ENCODE measurements at places on chromosomes 16 and 17. TPM values are rescaled to one million over a fixed set of nuclear protein-coding genes. Genes with fewer than 3 reads are reported as not detected.

- H3K4me3 ChIP-seq: no peak overlapping the region
- DNase-seq: no peak
- H3K36me3 ChIP-seq: peaks cover 74% of the 10 kb centered on the region
- H3K4me1 ChIP-seq: peaks cover 4% of the 10 kb centered on the region
- no peaks in the 10 kb centered on the region for H3K27me3 ChIP-seq
- no peak overlapping the region for H3K27ac ChIP-seq
Measured at GRCh38 chr17:28327709-28328108, 7.6 kb downstream of the IFT20 start.

DNA sequence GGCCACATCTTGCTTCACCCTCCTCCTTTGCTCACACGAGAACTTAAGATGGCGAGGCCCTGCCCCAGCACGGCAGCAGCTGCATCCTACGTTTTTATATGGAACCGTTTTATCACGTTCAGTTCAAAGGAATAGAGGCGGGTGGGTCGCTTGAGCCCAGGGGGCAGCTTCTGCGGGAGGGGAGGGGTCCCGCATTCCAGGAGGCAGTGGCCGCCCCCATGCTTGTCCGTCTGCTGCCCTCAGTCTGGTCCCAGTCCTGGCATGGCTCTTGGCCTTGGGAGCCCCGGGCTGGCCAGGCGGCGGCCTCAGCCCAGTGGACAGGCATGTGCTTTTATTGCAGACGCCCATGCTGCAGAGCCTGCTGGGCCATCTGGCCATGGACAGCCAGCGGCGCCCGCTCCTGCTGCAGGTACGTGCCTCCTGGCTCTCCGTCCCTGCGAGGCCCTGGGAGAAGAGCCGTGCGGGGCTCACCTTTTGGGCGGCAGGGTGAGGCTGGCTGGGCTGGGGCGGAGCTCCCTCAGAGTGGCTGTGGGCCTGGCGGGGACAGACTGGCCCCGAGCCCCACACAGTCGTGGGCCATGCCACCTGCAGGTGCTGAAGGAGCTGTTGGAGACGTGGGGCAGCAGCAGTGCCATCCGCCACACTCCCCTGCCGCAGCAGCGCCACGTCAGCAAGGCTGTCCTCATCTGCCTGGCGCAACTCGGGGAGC, 6.8 kb downstream of the TELO2 start:
- no peak for DNase-seq
- no peak overlapping the region for H3K27ac ChIP-seq
- H3K36me3 ChIP-seq: peaks cover 90% of the 10 kb centered on the region
- H3K4me1 ChIP-seq: peaks cover 39% of the 10 kb centered on the region
- no peak overlapping the region for H3K4me3 ChIP-seq

The MYH1 gene
- total RNA-seq: not detected

GRCh38 chr17:63960006-63960405, 12.7 kb downstream of the SCN4A start:
- no peak overlapping the region for H3K4me3 ChIP-seq
- peaks cover 15% of the 10 kb centered on the region for H3K4me1 ChIP-seq
- 0 out of 2 replicates have a peak, but pooled peaks cover 3% of the 10 kb centered on the region for H3K27me3 ChIP-seq
- H3K27ac ChIP-seq: no peak overlapping the region
- DNase-seq: no peak

- no peaks in the 10 kb centered on the region for H3K4me1 ChIP-seq
- no peak overlapping the region for H3K4me3 ChIP-seq
- H3K27ac ChIP-seq: no peak overlapping the region
- no peak for DNase-seq
Measured at GRCh38 chr17:57357830-57358430, 101.6 kb downstream of the MSI2 start.

- no peak overlapping the region for H3K27ac ChIP-seq
- no peak for DNase-seq
- H3K4me1 ChIP-seq: no peaks in the 10 kb centered on the region
- no peak overlapping the region for H3K4me3 ChIP-seq
- no peaks in the 10 kb centered on the region for H3K36me3 ChIP-seq
Measured at GRCh38 chr16:82440336-82440735, 186.4 kb upstream of the CDH13 start.

DNA sequence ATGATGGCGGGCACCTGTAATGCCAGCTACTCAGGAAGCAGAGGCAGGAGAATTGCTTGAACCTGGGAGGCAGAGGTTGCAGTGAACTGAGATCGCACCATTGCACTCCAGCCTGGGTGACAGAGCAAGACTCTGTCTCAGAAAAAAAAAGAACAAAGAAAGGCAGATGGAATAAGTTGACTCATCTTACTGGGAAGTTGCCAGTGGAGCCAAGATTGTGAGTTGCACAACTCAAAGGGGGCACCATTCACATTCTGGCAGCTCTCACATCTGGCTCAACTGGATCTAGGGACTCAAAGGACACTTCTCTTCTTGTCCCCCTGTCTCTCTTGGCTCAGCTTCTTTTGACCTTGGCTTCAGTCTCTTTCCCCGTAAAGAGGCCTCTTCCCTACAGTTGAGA, 53.7 kb upstream of the ETV4 start:
- no peak overlapping the region for H3K27ac ChIP-seq
- no peaks in the 10 kb centered on the region for H3K4me1 ChIP-seq
- H3K4me3 ChIP-seq: no peak overlapping the region
- peaks cover 14% of the 10 kb centered on the region for H3K27me3 ChIP-seq
- no peak for DNase-seq
- no peaks in the 10 kb centered on the region for H3K36me3 ChIP-seq

The SYNGR3 gene
- total RNA-seq: 68.8 TPM

- peaks cover 43% of the 10 kb centered on the region for H3K36me3 ChIP-seq
- no peak for DNase-seq
- peak overlapping the region; percentile 96 for H3K4me3 ChIP-seq
- no peaks in the 10 kb centered on the region for H3K27me3 ChIP-seq
- peak overlapping the region; percentile 90 for H3K27ac ChIP-seq
Measured at GRCh38 chr16:739560-740458, 988 bp downstream of the CIAO3 start.

The AANAT gene
- total RNA-seq: not detected

The MYH10 gene
- total RNA-seq: 95.3 TPM

DNA sequence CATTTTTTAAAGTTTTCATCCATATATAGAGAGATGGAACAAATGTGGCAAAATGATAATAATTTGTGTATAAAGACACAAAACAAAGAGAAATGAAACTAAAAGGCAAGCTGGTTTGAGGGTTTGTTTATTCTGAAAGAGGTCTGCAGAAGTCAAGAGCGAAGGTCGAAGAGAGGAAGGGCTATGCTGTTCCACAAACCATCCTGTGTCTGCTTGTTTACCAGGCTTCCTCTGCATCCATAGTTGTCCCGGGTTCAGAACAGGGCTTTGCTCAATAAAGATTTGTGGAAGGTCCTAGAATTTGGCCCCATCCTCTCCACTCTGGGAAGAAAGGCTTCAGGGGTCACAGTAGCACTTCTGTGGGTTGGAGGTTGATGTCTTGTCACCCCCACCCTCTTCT, 2.4 kb upstream of the MARVELD3 start:
- peaks cover 23% of the 10 kb centered on the region for H3K27me3 ChIP-seq
- H3K36me3 ChIP-seq: no peaks in the 10 kb centered on the region
- no peak overlapping the region for H3K27ac ChIP-seq

- H3K27me3 ChIP-seq: peaks cover 12% of the 10 kb centered on the region
- no peaks in the 10 kb centered on the region for H3K4me1 ChIP-seq
- no peaks in the 10 kb centered on the region for H3K36me3 ChIP-seq
Measured at GRCh38 chr16:27903046-27903655, 160.4 kb downstream of the GSG1L start.

DNA sequence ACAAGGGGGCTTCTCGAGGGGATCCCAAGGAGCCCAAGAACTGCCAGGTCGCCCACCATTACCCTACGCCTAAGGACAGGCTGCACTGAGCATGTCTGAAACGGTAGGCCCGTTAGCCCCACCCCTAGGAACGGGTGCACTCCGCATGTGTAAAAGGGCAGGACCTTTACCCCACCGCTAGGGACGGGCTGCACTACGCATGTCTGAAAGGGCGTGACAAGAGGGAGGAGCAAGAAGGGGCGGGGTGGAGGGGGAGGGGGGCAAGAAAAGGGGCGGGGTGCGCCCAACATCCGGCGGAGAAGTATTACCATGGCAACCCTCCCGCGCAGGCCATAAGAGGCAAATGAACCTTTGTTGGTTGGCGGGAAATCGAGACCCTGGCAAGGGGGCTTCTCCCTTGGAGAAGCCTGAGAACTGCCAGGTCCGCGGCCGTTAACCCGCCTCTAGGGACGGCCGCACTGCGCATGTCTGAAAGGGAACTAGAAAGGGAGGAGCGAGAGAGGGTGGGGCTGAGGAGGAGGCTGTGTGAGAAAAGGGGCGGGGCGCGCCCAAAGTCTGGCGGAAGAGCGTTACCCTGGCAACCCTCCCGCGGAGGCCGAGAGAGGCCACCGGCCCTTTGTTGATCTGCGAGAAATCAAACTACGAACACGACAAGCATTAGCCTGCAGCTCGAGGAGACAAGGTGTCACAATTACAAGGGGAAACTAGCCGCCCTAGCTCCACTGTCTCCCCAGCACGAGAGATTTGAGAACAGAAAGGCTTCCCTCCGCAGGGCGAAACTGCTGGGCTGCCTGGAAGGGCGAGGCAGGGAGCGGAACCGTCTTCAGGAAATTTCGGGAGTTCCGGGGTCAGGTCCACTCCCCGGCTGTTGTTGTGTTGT, 2046.8 kb downstream of the TP53TG3F start:
- peak overlapping the region; percentile 56 for H3K27ac ChIP-seq
- H3K4me1 ChIP-seq: no peaks in the 10 kb centered on the region
- no peaks in the 10 kb centered on the region for H3K36me3 ChIP-seq
- peak; percentile 85 for DNase-seq

DNA sequence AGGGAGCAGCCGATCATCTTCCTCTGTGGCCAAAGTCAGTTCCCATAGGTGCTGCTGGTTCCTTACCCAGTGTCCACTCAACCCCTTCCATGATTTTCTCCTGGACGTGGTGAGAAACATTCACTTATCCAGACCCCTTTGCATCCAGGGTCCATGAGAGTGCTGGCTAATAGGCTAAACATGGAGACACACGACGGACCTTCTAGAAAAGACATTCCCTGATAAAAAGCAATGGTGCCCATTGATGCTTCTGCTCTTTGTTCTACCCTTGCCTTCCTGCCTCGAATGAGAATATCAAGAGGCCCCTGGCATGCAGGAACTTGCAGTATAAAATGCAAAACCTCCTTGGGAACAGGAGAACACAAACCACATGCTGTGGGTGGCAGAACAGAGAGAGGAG, 2.3 kb downstream of the TEKT5 start:
- no peak overlapping the region for H3K4me3 ChIP-seq
- no peaks in the 10 kb centered on the region for H3K4me1 ChIP-seq
- H3K36me3 ChIP-seq: no peaks in the 10 kb centered on the region
- H3K27me3 ChIP-seq: peaks cover 34% of the 10 kb centered on the region
- no peak overlapping the region for H3K27ac ChIP-seq

DNA sequence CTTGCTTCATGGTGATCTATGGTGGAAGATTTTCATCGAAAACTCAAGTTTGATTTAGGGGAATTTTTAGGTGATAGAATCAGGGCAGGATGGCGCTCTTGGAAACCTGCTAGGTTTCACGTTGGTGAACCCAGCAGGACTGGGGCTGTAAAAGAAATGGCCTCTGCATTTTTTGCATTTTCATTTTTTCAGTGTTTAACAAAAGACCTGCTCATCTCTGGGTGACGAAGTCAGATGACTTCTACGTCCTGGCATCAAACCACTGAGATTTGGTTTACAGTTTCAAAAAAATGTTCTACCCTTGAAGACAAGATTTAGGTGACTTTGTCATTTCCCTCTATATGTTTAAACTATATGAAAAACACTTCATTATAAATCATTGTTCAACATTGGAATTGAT, 1.9 kb downstream of the PGS1 start:
- no peaks in the 10 kb centered on the region for H3K27me3 ChIP-seq
- peaks cover 38% of the 10 kb centered on the region for H3K4me1 ChIP-seq
- no peak overlapping the region for H3K27ac ChIP-seq
- no peak for DNase-seq

The IRX5 gene
- 2.6 TPM for total RNA-seq

The HASPIN gene
- total RNA-seq: 13.5 TPM

- H3K27ac ChIP-seq: no peak overlapping the region
- no peak for DNase-seq
- H3K27me3 ChIP-seq: no peaks in the 10 kb centered on the region
- peaks cover 14% of the 10 kb centered on the region for H3K4me1 ChIP-seq
- peaks cover 54% of the 10 kb centered on the region for H3K36me3 ChIP-seq
Measured at GRCh38 chr16:89395150-89396142, 94.9 kb downstream of the ANKRD11 start.

DNA sequence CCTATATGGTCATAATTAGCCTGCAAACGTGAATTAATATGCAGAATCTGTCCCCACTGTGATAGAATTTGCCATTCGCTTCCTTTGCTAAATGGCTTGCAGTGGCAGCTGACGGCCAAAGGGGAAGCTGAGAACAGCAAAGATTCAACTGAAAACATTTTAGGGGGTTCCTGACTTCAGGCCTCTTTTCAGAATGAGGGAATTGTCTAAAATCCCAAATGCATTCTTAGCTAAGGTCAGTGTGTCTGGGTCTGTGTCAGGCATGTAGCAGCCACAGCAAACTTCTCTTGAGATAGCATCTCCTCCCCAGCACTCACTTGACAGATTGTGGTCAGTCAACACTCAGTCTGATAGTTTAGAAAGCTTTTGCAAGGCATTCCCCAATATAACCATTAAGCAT, 701.1 kb downstream of the WWOX start:
- H3K27ac ChIP-seq: no peak overlapping the region
- DNase-seq: no peak
- no peak overlapping the region for H3K4me3 ChIP-seq
- H3K27me3 ChIP-seq: no peaks in the 10 kb centered on the region
- H3K36me3 ChIP-seq: no peaks in the 10 kb centered on the region
- no peaks in the 10 kb centered on the region for H3K4me1 ChIP-seq

DNA sequence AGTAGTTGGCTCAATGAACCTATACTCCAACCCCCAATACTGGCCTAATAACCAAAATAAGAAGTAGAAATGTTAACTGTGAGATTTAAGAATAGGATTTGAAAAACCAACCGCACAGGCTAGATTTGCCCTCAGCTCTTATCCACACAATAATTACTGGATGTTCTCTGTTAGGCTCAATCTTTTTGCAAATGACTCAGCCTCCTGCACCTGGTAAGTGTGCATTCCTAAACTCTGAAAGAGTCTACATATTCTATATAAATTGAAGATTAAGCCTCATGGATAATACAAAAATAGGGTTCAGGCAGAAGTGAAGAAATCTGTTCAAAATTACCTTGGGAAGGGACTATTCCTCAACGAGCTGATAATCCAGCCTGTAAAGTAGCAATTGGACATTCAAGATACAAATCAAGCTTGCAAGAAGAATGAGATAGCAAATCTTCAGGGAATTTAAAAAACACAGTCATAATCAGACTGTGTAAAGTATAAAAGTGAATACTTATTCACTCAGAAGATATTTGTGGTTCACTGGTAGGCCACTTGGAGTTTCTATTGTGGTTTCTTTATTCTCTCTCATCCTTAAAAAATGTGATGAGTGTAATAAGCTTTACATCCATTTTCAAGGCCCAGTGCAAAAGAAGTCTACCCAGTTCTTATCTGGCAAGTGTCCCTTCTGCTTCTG, 931.9 kb upstream of the SOX9 start:
- H3K27me3 ChIP-seq: no peaks in the 10 kb centered on the region
- H3K4me3 ChIP-seq: no peak overlapping the region
- H3K27ac ChIP-seq: no peak overlapping the region
- no peaks in the 10 kb centered on the region for H3K4me1 ChIP-seq
- H3K36me3 ChIP-seq: no peaks in the 10 kb centered on the region

GRCh38 chr17:1123921-1124715, 55.7 kb downstream of the ABR start:
- H3K36me3 ChIP-seq: no peaks in the 10 kb centered on the region
- H3K27me3 ChIP-seq: peaks cover 66% of the 10 kb centered on the region
- peaks cover 14% of the 10 kb centered on the region for H3K4me1 ChIP-seq
- no peak for DNase-seq
- no peak overlapping the region for H3K4me3 ChIP-seq

The TNP2 gene
- total RNA-seq: not detected

- no peaks in the 10 kb centered on the region for H3K4me1 ChIP-seq
- H3K27ac ChIP-seq: no peak overlapping the region
- DNase-seq: no peak
- H3K27me3 ChIP-seq: no peaks in the 10 kb centered on the region
- no peaks in the 10 kb centered on the region for H3K36me3 ChIP-seq
Measured at GRCh38 chr16:86095131-86095752, 196.3 kb downstream of the IRF8 start.

Measured in K562 (cell line).